ENCODE measurements at places on chromosomes 3 and 15. TPM values are rescaled to one million over a fixed set of nuclear protein-coding genes. Genes with fewer than 3 reads are reported as not detected.

PTX3 gene
- 0.10 TPM for polyA plus RNA-seq

CPOX gene
- 17.4 TPM for polyA plus RNA-seq

XYLB gene
- polyA plus RNA-seq: 1.3 TPM

IL20RB gene
- 83.2 TPM for polyA plus RNA-seq

DNASE1L3 gene
- polyA plus RNA-seq: 7.5 TPM

ZNF148 gene
- 2.6 TPM for polyA plus RNA-seq

LHFPL4 gene
- not detected for polyA plus RNA-seq

OR5K2 gene
- polyA plus RNA-seq: not detected

SCAANT1 gene
- polyA plus RNA-seq: not detected

DUOXA2 gene
- 8.4 TPM for polyA plus RNA-seq

CD96 gene
- 0.94 TPM for polyA plus RNA-seq

PAK6 gene
- 14.7 TPM for polyA plus RNA-seq

WDR49 gene
- polyA plus RNA-seq: 0.29 TPM

NDN gene
- polyA plus RNA-seq: 5.1 TPM

TLR9 gene
- polyA plus RNA-seq: 0.14 TPM

RYR3 gene
- polyA plus RNA-seq: 1.0 TPM

MAPK6 gene
- 24.1 TPM for polyA plus RNA-seq

SEMA5B gene
- 0.28 TPM for polyA plus RNA-seq

RPLP1 gene
- 1,782 TPM for polyA plus RNA-seq

SKOR1 gene
- polyA plus RNA-seq: 0.16 TPM

GOLGA8H gene
- 0.22 TPM for polyA plus RNA-seq

TM4SF18 gene
- polyA plus RNA-seq: 0.53 TPM

C2CD4A gene
- polyA plus RNA-seq: 0.04 TPM

CHCHD6 gene
- 7.0 TPM for polyA plus RNA-seq

PLXNB1 gene
- 298 TPM for polyA plus RNA-seq

PCOLCE2 gene
- 1.9 TPM for polyA plus RNA-seq

CHRNB4 gene
- 0.42 TPM for polyA plus RNA-seq

TMEM40 gene
- 722 TPM for polyA plus RNA-seq

TM4SF1 gene
- polyA plus RNA-seq: 127 TPM

REC114 gene
- not detected for polyA plus RNA-seq

CP gene
- polyA plus RNA-seq: 0.57 TPM

CCNB2 gene
- polyA plus RNA-seq: 19.3 TPM

OIP5 gene
- polyA plus RNA-seq: 6.4 TPM

ISLR gene
- polyA plus RNA-seq: 2.3 TPM

EXD1 gene
- not detected for polyA plus RNA-seq

LINGO1 gene
- polyA plus RNA-seq: 0.25 TPM

AMIGO3 gene
- 1.4 TPM for polyA plus RNA-seq

SLC12A8 gene
- 2.7 TPM for polyA plus RNA-seq

EEF1AKMT4 gene
- 3.5 TPM for polyA plus RNA-seq

GHRL gene
- 0.22 TPM for polyA plus RNA-seq

ULK3 gene
- polyA plus RNA-seq: 68.8 TPM

CYP11A1 gene
- 5.7 TPM for polyA plus RNA-seq

PRRT3 gene
- 1.0 TPM for polyA plus RNA-seq

DLL4 gene
- 1.8 TPM for polyA plus RNA-seq

TUSC7 gene
- not detected for polyA plus RNA-seq

NAALADL2 gene
- 0.26 TPM for polyA plus RNA-seq

ARPP21 gene
- 0.01 TPM for polyA plus RNA-seq

CSPG5 gene
- 0.12 TPM for polyA plus RNA-seq
